ENCODE measurements at places on chromosomes 13 and 19.
A peak's percentile ranks its signal among the peaks of the same experiment; 100 is the strongest.

GRCh38 chr19:45785781-45786532 is 3.7 kb upstream of the DMPK start:
- no peak for DNase-seq

DNA sequence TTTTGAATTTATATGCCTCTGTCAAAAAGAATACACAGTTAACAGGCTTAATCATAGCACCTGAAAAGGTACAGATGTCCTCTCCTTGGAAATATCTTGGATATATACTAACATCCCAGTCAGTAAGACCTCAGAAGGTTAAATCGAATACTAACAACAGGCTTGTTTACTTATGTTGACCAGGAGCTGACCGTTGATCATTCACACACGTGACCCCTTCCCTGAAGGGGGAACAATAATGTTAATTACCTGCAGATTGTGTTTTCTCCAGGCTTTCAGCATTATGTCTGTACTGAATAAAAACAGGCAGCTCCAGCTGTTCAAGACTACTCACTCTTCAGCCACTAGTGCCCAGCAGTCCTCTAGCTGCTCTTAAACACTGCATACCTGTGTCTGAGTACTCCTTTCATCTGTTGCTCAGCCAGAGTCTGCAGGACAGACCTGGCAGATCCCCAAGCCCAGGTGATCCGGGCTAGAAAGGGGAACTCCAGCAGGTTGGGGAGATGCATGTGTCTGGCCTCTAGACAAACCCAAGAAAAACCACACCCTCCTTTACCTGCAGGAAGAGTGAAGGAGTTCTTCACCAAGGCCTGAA is 163.9 kb downstream of the RNF17 start:
- no peak for DNase-seq

DNA sequence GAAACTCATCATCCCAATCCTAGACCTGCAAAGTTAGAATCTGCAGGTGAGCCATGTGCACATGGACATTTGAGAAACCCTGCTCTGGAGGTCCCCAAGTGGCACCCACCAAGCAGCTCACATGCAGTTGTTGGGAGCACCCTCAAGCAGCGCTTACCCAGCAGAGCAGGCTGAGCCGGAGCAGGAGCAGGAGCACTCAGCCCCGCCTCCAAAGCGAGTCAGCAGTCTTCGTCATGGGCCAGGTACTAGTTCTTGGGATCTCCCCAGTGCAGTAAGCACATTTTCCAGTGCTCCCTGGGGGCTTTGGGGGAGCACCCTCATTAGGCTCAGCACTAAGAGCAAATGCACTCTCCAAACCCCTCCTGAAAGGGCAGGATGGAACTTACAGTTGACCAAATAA is 572.7 kb downstream of the IRS2 start:
- no peak for DNase-seq

DNA sequence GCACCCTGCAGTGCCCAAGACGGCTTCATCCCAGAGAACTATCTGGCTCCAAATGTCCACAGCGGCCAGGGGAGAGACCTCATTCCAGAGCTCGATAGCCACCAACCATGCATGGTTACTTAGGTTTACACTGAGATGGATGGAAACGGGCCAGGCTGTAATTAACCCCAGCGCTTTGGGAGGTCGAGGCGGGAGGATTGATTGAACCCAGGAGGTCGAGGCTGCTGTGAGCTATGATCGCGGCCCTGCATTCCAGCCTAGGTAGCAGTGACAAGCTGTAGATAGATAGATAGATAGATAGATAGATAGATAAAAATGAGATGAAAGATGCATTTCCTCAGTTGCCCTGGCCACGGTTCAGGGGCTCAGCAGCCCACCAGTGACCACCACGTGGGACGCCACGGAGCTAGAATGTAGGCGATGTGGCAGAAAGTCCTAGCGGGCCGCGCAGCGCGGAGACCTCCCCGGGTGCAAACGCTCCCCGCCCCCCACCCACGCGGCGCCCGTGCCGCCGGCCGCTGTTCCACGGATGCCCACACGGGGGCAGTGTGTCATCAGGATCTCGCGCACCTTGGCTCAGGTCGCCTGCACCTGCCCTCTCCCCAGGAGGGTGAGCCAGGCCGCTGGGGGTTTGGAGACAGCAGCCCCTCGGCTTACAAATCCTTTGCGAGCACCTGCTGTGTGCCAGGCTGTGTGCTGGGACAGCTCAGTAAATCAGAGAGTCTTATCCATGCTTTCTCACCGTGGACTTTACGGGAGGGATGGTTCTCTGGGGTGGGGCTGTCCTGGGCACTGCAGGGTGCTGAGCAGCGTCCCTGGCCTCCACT is 13.5 kb upstream of the TLE5 start:
- DNase-seq = peak; percentile 63

DNA sequence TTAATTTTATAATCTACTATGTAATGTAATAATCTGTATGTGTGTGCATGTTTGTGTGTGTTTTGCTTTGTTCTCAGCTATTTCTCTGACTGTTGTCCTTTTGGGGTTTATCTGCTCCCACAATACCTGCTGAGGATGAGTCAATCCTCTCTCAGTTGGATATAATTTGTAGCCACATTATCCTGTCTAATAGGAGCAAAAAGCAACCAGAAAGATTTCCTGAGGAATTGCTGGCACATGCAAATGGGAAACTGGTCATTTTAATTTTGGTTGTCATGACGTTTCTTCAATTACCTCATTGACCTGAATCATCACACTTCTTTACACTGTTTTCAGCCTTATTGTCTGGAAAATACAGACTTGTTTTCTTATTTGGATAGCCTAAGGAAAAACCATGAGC is 488.4 kb downstream of the KLF5 start:
- DNase-seq = no peak
